SHP77 treated with DMSO at 0.1 percent for 48 hours (cell line): ENCODE measurements at places on chromosomes 6 and 20.

GRCh38 chr6:41687501-41688175, 47.8 kb downstream of the TFEB start:
- DNase-seq, result no peak

DNA sequence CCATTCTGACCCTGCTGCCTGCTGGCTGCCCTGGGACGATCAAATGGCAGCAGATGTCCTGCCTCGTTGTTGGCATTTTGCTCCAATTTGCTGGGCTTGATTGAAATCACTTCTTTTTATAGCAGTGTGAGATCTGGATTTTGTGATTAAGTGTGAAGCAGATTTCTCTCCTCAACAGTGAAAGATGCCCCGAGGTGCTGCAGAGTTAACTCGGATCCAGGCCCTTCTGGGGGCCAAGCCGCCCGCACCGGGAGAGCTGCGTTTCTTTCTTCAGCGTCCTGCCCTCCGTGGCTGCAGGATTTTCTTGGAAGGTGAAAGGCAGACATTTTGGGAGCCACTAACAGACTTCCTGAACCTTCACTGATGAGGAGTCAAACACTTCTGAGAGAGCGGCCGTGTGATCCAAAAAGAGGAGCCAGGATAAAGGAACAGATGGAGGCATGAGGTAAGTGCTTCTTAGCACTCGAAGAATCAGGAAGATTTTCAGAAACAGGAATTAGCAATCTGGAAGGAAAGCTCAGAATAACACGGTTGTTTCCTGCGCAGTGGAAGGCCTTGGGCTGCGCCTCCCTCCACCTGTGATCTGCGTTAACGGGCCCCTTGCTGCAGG, 139.5 kb upstream of the AFDN start:
- no peak for DNase-seq

DNA sequence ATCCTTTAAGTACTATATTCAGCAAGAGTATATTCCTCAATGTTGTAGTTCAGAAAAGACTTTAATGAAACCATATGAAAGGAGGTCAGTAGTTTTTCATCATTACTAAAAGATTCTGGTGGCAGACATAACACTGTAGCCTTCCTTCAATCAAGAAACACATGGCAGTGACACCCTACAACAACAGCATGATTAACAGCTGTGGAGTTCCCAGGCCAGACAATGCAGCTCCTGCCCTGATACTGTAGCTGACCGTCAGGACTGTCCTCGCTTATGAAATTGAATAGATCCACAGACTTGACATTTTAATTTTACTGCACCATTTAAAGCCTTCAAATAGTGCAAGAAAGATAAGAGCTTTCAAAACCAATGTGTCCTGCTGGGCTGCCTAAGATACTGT, 43.6 kb downstream of the USP45 start:
- DNase-seq, result no peak

- no peak for DNase-seq
These were observed 22.2 kb upstream of the VAPB start for GRCh38 chr20:58366866-58367265.

GRCh38 chr20:59752101-59752586, 147.8 kb downstream of the PHACTR3 start:
- DNase-seq, result no peak

- no peak for DNase-seq
These were observed 10.3 kb downstream of the KIF25 start for GRCh38 chr6:168007592-168008338.

DNA sequence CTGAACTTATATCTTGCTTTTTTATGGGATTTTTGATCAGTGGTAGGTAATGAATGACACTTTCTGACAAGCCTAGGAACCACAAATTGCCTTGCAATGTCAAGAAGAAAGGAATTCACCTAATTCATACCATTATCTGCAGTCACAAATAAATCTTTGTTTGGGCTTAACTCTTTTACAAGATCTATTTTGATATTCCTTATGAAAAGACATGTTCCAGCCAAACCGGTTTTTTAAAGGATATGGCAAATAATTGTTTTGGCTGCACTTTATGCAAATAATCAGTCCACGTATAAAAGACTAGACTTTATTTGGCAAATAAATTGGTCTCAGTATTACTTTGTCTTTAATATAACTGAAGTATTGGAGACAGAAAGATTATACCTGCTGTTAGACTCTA, 771.7 kb upstream of the ADGRB3 start:
- no peak for DNase-seq

GRCh38 chr6:53691667-53692133, 26.1 kb upstream of the KLHL31 start:
- no peak for DNase-seq

- DNase-seq, result no peak
These were observed 84.8 kb downstream of the TAF4 start for GRCh38 chr20:61980647-61981583.

DNA sequence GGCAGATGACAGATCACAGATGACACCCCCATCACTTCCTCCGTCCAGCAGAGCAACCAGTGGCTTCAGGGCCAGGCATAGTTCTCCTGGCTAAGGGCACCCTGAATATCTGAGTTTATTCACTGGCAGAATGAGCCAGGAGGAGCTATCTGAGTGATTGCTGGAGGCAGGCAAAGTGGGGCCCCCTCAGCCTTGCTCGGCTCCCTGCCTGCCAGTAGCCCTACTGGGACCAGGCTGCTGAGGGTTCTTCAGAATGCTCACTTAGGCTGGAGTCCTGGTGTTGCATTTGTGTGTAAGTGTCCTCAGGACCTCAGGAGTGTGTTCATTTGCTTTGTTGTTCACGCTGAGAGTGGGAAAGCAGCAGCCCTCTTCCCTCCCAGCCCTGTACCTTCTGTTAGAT, 31.2 kb downstream of the CHMP4B start:
- DNase-seq, result no peak

DNA sequence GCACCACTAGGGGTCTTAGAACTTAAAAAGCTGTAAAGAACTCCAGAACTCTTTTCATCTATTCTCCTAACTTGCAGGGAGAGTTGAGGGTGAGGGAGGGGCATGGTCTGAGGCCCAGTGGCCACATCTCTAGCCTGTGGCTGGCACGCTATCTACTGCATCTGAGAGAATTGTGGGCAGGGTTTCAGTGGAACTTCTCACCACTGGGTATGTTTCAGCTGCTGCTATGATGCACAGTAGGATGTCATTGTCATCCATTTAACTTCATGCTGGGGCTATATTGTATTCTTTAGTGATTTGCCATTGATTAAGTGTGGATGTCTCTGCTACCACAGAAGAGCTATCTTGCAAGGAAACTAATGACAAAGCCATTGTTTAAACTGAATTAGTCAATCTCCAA, 4.5 kb downstream of the TMEM14A start:
- DNase-seq, result no peak

GRCh38 chr6:20846602-20847028, 312.4 kb downstream of the CDKAL1 start:
- no peak for DNase-seq

- no peak for DNase-seq
These were observed 248.8 kb upstream of the PRND start for GRCh38 chr20:4472906-4473305.

- no peak for DNase-seq
These were observed 1.4 kb upstream of the PM20D2 start for GRCh38 chr6:89144354-89144906.

DNA sequence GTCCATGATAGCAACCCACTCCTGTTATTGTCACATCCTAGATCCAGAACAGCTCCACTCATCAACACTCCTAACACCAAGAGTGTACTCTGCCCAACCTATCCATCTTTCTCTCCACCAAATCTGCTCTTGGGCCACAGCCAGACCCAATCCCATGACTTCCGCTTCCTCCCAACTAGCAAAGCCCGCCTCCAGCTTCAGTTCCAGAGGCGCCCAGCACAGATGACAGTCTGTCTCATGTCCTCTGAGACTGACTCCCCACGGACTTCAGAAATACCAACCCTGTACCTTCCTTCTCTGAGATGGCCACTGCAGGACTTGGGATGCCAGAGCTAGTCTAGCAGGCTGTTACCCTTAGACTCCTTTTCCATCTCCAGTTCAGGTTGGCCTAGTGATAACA, 48.6 kb downstream of the DTNBP1 start:
- no peak for DNase-seq

GRCh38 chr6:117506180-117506835, 23.8 kb downstream of the DCBLD1 start:
- DNase-seq, result no peak

GRCh38 chr20:16752082-16752481, 3.9 kb downstream of the OTOR start:
- no peak for DNase-seq

DNA sequence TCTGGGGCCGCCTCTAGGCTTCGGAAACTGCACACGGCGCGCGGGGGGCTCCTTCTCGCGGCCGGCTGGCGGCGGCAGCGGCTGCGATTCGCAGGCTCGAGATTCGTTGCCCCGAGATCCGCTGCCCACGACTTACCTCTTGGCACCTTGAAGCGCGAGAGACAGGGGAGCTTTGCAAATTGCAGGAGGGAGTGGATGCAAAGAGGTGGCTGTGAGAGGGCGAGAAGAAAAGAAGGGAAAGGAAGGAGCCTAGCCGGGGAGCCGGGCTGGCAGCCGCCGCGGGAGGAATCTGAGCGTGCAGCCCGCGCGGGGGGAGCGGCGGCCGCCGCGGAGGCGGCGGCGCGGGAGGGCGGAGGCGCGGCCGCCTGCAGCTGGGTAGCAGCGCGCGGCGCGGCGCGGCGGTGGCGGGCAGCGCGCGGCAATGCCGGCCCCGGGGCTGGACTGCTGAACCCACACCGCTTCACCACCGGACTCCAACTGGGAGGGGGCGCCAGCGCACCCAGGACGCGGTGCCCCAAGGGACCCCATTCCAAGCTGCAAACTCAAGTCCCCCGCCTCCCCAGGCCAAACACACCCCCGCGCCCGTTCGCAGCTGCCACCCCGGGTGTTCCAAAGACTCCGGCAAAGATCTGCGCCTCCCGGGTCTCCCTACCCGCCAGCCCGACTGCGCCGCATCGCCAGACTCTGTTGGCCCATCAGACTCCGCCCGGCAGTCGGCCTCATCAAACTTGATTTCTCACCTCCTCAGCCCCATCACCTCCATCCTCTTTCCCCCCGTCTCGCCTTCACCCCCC, 44.2 kb upstream of the SUPT3H start:
- DNase-seq, result no peak

DNA sequence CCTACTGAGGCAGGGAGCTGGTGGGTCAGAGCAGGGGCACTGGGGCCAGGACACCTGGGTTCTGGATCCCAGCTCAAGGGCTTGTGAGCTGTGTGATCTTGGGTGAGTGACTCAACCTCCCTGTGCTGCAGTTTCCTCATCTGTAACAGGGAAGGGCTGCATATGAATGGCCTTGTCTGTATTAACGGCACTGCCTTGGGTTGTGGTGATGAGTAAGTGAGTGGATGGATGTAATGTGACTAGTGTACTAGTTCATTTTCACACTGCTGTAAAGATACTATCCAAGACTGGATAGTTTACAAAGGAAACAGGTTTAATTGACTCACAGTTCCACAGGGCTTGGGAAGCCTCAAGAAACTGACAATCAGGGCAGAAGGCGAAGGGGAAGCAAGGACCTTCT, 233.5 kb downstream of the TAF4 start:
- no peak for DNase-seq

DNA sequence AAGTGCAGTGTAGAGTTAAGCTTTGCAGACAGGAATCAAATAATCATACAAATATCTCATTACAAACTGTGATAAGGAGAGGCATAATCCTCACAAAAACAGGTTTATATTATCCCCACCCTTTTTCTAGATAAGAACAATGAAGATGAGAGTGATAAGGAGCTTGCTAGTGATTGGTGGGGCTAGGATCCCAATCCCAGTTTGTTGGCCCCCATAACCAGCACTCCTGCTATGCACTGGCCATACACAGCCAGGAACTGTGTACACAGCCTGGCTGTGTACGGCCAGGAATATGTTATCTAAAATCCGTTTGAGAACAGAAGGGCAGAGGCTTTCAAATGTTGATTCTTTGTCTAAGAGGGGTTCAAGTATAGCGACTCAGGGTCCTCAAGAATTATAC, 180.6 kb downstream of the EYA2 start:
- no peak for DNase-seq

DNA sequence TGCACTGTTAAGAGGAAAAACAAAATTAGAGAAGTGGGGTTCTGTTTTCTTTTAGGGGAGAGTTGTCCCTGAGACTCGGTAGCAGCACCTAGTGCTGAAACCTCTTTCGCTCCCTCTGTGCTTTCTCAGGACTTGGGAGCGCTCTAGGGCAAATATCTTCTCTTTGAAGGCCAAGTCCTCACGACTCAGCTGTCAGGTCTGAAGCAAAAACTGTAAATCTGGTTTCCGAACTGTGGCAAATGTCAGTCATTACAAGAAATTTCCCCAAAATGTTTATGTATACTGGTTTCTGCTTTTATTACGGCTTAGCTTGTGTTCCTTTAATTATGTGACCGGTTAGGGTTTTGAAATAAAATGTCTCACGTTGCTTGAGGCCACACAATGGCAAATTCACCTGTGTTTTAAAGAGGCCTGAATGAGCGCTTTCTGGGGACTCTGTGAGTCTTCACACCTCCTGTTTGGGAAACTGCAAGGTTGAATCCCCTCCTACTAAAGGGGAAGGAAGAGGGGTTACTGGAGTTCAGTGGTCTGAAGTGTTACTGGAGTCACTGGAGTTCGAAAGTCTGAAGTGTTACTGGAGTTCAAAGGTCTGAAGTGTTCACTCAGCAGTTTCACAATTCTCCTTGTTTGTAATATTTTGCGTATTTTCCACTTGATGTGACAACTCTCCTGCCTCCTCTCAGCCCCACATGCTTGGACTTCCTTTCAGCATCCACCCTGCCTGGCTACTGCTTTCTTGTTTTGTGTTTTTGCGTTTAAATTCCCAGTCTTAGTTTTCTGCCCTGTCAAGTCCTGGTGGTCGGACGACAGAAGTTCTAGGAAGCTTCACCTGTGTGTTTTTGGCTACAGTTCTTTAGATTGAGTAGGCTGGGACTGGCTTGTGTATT, 1.6 kb downstream of the SMPDL3A start:
- DNase-seq, result no peak

- DNase-seq, result no peak
These were observed 223.8 kb downstream of the HAO1 start for GRCh38 chr20:7716286-7716972.

GRCh38 chr20:57450931-57451330, 59.7 kb downstream of the RBM38 start:
- no peak for DNase-seq

GRCh38 chr6:42086046-42087035, 36.0 kb downstream of the TAF8 start:
- no peak for DNase-seq

GRCh38 chr6:146133866-146134265, 105.0 kb downstream of the GRM1 start:
- no peak for DNase-seq

- no peak for DNase-seq
These were observed 96.7 kb downstream of the SNX5 start for GRCh38 chr20:17871886-17872285.

GRCh38 chr6:45870531-45870930, 145.1 kb downstream of the CLIC5 start:
- no peak for DNase-seq

DNA sequence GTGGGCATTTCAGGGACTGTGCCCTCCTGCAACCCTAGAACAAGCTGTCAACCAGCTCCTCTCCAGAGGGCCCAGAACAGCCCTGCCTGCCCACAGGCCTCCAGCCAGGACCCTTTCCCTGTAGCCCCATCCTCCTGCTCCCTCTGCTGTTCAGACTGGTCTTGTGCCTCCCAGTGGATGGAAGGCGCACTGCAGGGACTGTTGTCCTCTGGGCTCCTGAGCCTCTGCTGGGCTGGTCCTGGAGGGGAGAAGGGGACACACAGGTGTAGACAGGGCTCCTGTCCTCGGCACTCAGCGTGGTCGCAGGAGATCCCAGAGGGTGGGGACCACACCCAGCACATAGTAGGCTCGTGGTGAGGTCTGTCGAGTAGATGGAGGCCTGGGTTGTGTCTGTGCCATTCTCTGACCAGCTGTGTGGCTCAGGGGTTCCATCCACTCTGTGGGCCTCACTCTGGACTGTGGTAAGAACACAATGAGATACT, 11.5 kb downstream of the ITPR3 start:
- DNase-seq, result no peak
